Fibroblast of mammary gland (primary cell): ENCODE measurements at places on chromosomes 1 and 21.

DNA sequence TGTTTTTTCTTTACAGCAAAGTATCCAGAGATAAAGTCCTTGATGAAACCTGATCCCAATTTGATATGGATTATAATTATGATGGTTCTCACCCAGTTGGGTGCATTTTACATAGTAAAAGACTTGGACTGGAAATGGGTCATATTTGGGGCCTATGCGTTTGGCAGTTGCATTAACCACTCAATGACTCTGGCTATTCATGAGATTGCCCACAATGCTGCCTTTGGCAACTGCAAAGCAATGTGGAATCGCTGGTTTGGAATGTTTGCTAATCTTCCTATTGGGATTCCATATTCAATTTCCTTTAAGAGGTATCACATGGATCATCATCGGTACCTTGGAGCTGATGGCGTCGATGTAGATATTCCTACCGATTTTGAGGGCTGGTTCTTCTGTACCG lies 6.5 kb downstream of the DEGS1 start:
- DNase-seq = peak; percentile 28

DNA sequence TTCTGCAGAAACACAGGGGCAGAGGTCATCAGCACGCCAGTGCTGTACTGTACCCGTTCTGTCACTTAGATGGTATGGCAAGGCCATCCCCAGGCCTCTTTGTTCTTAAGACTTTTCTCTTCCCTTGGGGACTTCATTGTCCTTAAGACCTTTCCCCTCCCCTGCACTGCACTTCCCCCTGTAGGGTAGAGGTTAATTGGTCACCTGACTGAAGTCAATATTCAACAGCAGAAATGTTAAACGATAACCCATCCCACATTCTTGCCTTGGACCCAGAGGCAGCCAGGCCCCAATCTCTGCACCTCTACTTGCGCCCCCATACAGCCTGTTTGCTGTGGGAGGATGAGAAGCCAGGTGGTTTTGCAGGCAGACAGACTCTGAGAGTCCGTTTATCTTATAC lies 10.2 kb downstream of the PHGDH start:
- DNase-seq = no peak

- DNase-seq = no peak
Measured at GRCh38 chr21:42608446-42608845, 45.0 kb upstream of the PDE9A start.

DNA sequence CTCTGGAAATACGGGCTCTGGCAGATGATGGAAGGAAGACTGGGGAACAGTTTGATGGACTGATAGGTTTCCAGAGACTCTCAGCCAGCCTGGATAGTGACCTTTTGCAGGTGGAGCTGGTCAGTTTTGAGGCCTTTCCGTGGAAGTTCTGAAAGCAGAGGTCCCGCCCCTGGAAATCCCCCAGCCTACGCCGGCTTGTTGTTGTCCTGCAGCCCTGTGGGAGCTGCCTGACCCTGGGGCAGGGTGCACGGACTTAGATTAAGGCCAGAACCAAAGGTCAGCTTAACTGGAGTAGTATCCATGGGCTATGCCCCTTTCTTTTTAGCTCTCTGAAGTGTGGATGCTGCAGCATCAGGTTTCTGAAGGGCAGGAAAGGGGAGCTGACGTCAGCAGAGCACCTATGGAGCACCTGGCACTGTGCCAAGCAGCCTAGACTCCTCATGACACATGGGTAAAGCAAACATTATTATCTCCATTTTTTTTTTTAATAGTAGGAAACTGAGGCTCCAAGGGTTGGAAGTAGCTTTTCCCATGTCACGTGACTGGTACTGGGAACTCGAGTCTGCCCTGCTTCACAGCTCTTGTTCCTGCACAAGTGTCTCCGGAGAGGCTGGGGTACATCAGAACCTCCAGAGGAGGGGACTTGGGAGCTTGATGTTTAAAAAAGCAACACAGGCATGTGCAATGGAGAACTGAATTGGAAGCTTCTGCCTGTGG lies 38.5 kb downstream of the IER5 start:
- DNase-seq = peak; percentile 23

DNA sequence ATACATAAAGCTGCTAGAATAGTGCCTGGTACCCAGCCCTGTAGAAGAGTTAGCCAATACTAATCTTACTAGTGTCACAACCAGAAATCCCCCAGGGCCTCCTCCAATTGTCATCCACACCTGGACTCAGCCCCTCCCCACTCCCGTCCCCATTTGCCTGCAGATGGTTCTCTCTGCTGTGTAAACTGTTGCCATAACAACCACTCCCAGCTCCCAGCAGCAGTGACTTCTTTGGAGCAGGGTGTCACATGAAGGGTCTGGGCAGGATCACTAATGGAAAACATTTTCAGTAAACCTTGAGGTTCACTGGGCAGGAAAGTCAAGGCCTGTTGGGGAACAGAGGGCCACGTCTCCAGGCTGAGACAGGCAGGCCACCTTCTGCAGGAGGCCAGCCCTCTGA lies 126.0 kb upstream of the IPO9 start:
- DNase-seq = peak; percentile 38

- DNase-seq = peak; percentile 45
Measured at GRCh38 chr1:59967141-59967697, 40.6 kb upstream of the CYP2J2 start.

- DNase-seq = no peak
Measured at GRCh38 chr1:177737456-177737855, 232.4 kb downstream of the SEC16B start.

DNA sequence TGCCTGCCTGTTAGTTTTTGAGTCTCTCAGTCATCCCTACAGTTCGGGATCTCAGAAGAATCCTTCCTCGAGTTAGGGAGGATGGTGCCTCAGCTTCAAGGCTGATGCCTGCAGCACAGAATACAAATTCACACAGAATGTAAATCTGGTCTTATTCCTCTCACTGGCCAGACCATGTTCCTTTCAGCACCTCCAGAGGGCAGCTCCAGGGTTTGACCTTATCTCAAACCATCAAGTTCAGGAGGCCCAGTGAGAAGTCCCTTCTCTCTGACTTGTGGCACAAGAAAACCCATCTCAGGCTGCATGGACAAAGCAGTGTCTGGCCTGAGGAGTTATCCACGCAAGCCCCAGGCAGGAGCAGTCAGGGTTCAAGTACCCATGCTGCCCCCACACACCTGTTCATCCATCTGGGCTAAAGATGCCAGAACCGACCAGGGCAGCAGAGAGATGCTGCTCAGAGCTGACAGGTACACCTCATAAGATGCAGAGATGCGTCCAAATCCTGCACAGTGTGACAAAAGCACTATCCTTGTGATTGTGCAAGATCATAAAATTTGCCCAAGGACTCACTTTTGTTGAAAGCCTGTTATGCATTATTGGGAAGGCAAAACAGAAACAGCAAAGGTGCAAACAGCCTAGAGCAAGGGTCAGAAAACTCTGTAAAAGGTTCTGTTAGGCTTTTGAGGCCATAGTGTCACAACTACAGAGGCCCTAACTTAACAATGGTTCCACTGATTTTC lies 49.8 kb downstream of the BCAR3 start:
- DNase-seq = peak; percentile 45

GRCh38 chr1:230668227-230668626 lies 25.9 kb downstream of the COG2 start:
- DNase-seq = no peak

- DNase-seq = no peak
Measured at GRCh38 chr1:169271098-169271497, 96.5 kb downstream of the NME7 start.

- peak; percentile 24 for DNase-seq
Measured at GRCh38 chr1:23224739-23225648, 7.7 kb upstream of the HTR1D start.

DNA sequence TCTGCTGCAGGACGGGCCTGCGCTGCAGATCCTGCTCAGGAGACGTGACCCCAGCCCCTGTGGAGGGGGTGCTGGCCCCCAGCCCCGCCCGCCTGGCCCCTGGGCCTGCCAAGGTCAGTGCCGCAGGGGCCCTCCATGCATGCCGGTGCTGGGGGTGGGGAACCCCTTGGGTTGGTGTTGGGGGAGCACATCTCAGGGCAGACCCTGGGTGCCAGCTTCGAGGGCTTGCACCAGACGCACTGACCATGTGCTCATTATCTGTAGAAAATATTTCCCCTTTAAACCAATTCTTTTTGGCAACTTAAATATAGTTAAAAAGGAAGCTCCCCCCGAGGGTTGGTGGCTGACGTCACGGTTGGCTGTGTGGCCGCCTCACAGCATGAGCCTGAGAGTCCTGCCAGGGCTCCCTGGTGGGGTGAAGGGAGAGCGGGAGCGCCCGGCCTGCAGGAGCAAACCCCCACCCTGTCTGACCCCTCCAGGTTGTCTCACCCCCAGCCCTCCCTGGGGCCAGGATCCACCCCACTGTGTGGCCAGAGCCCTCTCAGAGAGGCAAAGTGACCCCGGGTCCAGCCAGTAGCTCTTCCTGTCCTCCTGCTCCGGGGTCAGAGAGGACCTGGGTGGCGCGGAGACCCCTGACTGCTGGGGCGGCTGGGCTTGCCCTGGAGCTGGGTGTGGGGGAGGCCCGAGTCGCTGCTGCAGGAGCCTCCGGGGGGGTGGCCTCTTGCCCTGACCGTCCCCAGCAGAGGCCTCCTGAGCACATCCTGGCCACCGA lies 5.3 kb upstream of the PFKL start:
- peak; percentile 68 for DNase-seq

- DNase-seq = no peak
Measured at GRCh38 chr1:230661976-230662375, 19.7 kb downstream of the COG2 start.

DNA sequence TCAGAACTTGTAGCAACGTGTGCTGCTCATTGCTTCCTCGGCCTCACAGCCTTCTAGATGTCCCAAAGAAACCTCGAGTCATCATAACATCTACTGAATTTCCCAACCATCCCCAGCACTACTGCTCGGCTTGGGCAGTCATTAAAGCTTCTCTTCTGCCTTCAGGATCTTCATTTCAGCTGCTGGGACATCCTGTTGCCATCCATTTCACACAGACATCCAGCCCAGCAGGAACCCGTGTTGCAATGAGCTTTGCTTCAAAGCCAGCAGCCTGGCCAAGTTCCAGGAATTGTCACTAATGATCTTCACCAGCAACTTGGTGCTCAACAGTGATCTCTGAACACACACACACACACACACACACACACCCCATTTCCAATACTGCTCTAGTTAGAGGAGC lies 18.5 kb downstream of the WLS start:
- peak; percentile 83 for DNase-seq

DNA sequence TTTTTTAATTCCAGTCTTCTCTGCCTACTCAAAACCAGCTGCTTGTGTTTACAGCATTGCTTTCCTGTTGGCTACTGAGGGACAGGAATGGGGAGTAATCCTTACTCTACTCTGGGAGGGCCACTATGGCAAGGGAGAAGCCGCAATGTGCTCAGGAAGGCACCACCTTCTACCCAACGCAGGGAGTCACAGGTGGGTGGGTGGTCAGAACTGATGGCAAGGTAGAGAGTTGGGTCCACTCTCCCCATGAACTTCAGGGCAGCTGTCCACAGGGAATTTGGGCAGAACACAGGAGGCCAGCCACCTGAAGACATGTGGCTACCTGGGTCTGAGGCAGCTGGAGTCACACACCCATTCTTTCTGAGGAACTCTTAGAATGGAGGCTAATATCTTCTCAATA lies 40.5 kb upstream of the HMGB4 start:
- no peak for DNase-seq

GRCh38 chr1:247401310-247402119 lies 14.5 kb upstream of the NLRP3 start:
- DNase-seq = no peak

- peak; percentile 34 for DNase-seq
Measured at GRCh38 chr1:152111515-152111968, 3.7 kb downstream of the TCHH start.
